CD4-positive, alpha-beta T cell treated with Interleukin-6 for 4 hours (primary cell): ENCODE measurements at places on chromosomes 11 and 22.
A peak's percentile ranks its signal among the peaks of the same experiment; 100 is the strongest.

- DNase-seq, result no peak
Observed at GRCh38 chr22:47295226-47295901, 532.9 kb downstream of the TBC1D22A start.

DNA sequence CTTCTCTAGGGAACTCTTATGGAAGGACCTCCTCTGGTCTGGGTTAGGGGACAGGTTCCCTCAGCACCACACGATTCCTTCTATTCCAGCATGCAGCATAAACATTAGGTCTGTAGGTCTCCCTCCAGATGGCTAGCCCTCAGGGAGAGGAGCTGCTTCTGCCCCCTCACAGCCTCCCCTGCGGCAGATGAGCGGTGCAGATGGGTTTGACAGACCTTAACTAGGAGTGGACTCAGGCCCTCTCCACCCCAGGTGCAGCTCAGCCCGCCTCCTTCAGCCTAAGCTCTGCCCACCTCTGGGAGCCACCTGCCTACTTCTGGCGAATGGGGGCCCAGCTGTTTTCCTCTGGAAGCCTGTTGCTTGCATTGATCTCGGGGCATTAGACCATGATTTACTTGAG is 55.7 kb upstream of the EIF3D start:
- DNase-seq, result no peak

DNA sequence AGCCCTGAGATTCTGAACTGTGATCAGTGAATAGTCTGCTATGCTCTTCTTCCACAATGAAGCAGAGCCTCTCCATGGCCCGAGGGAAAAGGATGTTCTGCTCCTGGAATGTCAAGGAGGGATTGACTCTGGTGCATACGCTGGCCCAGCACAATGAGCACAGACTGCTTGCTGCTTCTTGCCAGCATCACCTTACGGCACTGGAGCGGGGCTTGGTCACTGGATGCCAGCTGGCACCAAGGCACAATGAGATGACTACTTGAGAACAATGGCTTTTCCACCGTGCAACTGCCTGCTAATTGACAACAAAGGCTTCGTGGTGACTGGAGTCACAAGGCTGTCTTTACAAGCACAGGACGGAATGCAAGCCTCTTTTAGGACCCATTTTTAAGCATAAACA is 139.2 kb downstream of the DSCAML1 start:
- no peak for DNase-seq

GRCh38 chr11:64056213-64056785 is 20.6 kb downstream of the FLRT1 start:
- no peak for DNase-seq

DNA sequence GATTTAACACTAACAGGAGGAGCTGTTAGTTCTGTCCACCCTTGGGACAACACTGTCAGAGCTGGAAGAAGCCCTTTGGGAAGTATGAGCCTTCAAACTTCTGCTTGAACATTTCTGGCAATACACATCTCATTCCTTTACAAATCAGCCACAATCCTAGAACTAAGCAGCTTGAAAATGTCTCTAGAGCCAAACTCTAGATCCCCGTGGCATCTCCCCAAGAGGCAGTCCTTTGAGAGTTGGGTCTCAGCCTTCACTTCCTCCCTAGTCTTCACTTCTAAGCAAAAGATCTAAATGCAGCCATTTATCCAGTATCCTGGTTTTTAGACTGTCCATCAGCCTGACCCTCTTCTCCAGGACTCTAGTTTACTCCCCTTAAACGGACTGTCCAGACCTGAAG is 26.9 kb downstream of the ARFGAP2 start:
- DNase-seq, result no peak

- no peak for DNase-seq
Observed at GRCh38 chr11:119590651-119591351, 138.2 kb downstream of the NECTIN1 start.

DNA sequence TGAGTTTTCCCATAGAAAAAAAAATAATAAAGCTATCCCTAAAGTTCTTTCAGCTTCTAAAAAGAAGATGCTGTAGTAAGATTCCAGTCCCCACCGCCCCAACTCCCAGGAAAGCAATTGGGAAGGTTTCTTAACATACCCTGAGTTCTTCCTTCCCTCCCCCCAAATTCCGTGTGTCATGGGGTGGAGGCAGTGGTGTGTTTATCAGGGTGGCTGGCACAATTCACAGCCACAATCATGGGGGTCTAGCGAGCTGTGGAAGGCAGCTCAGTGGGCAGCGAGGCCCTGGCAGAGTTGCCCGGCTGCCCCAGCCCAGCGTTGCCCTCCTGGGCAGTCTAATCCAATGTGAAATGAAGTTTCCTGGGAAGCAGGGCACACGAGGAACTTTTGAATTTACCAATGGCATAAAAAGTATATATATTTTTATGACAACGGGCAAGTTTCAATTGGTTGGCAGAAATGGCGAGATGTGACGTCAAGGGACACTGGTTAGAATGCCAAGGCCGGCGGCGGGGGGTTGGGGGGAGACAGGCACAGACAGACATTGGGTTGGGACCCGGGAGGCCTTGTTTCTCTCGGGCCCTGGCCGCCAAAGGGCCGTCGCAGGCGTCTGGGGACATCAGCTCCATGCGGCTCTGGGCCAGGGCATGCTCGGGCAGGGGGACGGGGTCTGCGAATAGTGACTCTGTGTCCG is 80.7 kb upstream of the PPARA start:
- DNase-seq, result peak; percentile 28

GRCh38 chr22:40441761-40442390 is 71.5 kb downstream of the SGSM3 start:
- DNase-seq, result no peak

GRCh38 chr22:30115705-30116104 is 35.4 kb downstream of the HORMAD2 start:
- no peak for DNase-seq

GRCh38 chr22:37769056-37769455 is 38.7 kb upstream of the GCAT start:
- no peak for DNase-seq

GRCh38 chr11:35725885-35726284 is 63.3 kb downstream of the TRIM44 start:
- DNase-seq, result no peak

DNA sequence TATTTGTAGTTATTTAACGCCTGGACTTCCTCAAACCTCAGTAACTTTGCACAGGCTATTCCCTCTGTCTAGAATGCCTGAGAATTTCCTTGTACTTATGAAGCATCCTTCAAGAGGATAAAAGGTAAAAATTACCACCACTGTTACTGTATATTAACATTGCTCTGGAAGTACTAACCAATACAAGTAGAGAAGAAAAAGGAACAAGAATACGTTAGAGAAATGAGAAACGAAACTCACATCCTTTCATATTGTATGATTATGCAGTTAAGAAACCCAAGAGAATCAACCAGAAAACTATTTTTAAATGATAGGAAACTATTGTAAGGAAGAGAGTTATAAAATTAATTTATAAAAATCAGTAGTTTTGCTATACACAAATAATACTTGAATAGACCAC is 48.2 kb upstream of the OR5P2 start:
- no peak for DNase-seq

DNA sequence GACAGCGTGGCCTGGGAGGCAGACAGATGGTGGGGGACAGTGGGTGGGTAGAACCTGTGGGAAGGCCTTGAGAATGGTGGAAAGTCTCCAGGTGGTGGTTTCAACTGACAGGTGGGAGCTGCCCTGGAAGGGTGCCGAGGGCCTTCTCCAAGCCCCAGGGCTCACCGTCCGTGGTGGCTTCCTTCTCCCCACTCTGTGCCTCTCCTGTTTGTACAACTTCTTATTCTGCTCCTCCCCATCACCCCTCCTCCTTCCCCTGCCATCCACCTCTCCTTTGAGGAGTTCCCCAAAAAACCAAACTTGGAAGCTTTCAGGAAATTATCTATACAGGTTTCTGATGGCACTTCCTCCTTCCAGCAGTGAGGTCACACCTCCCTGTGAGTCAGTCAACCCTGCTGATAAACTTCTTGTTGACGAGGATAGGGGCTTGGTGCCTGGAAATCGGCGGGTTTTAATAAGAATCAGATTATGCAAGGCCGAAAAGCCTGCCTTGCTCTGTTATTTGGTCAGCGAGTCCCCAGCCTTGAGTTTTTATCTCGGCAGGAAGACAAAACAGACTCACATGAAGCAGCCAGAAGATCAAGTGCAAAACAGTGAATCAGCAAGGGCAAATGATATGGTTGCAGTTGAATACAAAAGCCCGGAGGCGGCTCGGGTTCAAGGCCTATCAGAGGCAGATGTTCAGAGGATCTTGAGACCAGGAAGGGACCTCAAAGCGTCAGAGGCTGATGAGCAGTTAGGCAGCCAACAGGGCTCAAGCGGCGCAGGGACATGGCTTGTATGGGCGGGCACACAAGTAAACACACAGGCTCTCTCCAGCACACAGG is 9.5 kb upstream of the ST3GAL4 start:
- no peak for DNase-seq
